ENCODE measurements at places on chromosomes 13 and 19.

DNA sequence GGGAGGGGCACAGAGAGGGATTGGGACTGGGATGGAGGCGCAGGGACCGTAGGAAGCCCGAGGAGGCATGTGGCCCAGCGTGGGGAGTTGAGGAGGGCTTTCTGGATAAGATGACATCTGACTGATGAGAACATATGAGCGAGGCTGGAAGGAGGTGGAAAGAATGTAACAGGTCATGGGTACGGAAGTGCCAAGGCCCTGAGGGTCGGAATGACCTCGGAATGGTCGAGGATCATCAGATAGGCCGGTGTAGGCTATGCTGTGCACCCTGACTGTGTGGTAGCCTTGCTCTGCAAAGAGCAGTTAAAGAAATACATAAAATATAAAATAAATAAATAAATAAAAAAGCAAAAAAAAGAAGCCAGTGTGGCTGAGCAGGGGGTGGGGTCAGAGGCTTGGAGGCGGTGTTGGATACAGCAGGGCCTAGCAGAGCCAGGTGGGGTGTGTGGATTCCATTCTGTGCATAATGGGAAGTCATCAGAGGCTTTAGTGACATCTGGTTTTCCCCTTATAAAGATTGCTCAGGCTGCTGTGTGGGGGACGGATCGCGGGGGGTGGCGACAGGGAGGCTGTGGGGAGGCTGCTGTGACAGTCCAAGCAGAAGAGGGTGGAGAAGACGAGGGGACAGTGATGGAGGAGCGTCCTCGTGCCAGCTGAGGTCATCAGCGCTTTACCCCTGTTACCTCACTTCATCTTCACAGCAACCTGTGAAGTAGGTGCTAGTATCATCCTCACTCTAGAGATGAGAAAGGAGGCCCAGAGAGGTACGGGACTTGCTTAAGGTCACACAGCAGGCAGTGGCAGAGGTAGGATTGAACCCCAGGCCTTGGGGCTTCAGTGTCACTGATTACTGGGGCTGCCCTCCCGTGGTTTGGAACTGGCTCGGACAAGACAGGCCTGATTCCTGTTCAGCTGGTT, 5.0 kb downstream of the PAK4 start:
- DNase-seq, result no peak

DNA sequence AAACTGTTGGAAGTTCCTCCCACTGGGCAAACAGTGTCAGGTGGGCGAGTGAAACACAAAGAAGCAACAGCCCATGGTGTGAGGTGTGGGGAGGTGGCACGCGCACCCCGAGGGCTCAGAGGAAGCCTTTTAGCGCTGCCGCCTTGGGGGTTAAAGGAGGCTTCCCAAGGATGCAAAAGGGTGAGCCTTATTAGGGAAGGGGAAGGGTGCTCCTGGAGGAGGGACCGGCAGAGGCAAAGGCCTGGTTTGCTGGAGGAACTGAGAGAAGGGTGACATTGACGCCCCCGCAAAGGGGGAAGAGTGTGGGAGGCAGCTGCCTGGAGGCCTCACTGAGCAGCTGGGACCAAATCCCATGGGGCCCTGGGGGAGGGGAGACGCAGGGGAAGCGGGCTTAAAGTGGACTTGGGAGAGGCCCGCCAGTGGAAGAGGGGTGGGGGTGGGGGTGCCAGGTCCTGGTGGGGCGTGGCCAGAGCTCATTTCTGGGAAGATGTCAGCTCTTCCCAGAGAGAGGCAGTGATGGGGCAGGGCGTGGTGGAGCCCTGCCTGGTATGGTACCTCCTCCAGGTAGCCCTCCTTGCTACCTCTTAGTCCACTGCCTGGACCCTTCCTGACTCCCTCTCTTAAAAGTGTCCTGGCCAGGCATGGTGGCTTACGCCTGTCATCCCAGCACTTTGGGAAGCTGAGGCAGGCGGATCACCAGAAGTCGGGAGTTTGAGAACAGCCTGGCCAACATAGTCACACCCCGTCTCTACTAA, 12.0 kb upstream of the FCHO1 start:
- peak; percentile 4 for DNase-seq

- DNase-seq, result no peak
Observed at GRCh38 chr19:48966541-48967345, 1.6 kb downstream of the FTL start.

DNA sequence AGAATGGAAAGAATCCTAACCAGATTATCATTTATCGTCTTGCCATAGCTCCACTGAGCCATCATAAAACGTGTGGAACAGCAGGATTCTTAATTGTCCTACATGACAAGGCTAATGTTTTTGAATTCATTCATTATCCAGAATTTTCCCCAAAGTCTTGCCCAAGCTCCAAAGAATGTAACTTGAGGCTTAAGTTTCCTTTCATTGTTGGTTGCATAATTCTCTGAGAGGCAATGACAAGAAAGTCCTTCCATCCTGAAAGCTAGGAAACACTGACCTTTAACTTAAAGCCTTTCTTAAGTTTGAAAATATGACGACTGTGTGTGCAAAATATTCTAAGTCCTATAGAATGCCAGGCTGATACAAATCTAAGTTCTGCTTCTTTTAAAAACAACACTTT, 546.1 kb downstream of the SUCLA2 start:
- no peak for DNase-seq

- no peak for DNase-seq
Observed at GRCh38 chr13:95463531-95463930, 89.0 kb upstream of the CLDN10 start.

DNA sequence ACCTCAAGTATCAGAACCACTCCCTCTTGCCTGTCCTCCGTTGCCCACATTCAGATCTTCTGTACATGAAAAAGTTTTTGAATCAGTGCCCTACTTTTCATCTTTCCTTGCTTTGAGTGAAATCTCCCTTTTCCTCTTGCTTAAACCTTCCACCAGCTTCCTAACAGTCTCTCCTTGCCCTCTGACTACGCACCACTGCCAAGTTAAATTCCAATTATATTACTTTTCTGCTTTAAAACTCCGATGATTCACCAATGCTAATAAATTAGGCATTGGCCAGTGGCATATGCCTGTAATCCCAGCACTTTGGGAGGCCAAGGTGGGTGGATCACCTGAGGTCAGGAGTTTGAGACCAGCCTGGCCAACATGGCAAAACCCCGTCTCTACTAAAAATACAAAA, 30.7 kb upstream of the RFXAP start:
- DNase-seq, result no peak

GRCh38 chr13:44439452-44440024, 65.9 kb downstream of the SERP2 start:
- DNase-seq, result no peak

GRCh38 chr13:39811696-39812095, 156.2 kb downstream of the COG6 start:
- DNase-seq, result no peak

DNA sequence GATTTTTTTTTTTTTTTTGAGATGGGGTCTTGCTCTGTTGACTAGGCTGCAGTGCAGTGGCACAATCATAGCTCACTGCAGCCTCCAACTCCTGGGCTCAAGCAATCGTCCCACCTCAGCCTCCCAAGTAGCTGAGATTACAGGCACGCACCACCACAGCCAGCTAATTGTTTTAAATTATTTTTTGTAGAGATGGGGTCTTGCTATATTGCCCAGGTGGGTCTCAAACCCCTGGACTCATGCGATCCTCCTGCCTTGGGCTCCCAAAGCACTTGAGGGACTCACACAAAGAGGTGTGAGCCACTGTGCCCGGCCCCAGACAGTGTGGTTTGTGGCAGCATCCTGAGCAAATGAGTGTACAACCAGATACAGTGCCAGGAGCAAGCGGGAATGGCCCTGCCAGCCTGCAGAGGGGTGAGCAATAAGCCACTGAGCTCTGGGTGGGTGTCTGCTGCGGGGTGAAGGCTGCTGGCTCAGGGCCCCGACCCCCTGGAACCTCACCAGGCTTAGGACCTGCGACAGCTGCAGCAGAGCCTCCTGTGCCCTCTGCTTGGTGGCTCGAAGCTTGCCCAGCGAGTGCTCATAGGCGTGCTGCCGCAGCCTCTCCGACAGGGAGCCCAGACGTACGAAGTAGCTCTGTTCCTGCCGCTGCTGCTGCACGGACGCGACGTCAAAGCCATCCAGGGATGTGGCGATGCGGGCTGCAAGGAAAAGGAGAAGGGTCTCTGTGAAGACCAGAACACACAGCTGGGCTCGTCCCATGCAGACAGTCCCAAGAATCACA, 15.9 kb upstream of the TICAM1 start:
- DNase-seq, result no peak

DNA sequence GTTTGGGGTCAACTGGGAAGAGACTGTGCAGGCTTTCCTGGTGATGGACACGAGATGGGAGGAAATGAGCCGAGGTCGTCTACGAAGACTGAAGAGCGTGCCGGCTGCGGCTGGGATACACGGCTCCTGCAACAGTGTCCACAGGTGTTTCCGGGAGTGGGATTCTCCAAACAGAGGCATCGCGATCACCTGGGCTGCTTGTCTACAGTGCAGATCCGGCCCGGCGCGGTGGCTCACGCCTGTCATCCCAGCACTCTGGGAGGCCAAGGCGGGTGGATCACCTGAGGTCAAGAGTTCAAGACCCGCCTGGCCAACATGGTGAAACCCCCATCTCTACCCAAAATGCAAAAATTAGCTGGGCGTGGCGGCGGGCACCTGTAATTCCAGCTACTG, 11.6 kb upstream of the SLC39A3 start:
- no peak for DNase-seq

DNA sequence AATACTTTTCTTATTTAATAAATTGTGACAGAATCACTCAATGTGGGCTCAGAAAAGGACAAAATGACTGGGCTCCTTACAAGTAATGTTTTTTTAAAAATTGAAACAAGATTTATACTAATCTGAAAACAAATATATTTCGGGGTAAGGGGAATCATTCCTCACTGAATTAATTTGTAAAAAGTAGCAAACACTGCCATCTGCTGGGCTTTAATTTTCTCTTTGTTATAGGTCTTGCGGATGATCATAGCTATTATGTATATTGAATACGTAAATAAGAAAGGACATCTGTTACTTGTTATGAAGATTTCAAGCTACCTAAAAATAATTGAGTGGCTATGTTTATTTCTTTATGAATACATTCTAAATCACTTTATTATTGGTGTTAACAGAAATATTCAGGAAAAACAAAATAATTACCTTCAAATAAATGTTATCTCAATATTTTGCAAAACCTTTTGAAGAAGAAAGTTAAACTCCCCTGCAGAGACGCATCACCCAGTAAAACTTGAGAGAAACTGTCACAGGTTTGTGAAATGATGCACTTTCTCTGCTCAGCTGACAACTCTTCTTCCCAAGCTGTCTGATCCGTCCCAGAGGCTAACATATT, 17.8 kb upstream of the ENOX1 start:
- peak; percentile 16 for DNase-seq

DNA sequence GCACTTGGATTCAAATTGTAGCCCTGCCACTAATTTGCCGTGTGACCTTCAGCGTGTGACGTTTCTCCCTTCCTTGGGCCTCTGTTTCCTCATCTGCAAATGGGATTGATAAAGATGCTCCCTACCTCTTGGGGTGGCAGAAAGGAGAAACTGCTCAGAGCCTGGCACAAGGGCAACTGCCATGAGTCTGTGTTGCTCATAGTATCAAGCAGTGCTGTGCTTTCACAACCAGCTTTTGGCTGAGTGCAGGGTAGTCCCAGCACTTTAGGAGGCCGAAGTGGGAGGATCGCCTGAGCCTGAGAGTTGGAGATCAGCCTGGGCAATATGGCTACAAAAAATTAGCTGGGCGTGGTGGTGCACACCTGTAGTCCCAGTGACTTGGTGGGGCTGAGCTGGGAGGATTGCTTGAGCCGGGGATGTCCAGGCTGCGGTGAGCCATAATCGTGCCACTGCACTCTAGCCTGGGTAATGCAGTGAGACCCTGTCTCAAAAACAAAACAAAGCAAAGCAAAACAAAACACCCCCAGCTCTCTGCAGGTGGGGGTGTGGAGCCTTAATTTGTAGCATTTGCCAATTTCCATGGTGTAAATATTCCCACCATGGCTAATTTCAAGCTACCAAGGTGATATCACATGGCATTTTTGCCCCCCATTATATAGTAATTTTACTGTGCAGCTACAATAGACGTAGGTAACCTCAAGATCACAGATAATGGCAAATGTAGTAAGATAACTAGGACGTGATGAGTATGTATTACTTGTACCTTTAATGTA, 1.6 kb upstream of the MARK4 start:
- DNase-seq, result no peak

GRCh38 chr13:97724450-97724849, 229.0 kb upstream of the IPO5 start:
- no peak for DNase-seq

GRCh38 chr13:28719227-28720055, 671 bp upstream of the SLC46A3 start:
- no peak for DNase-seq

DNA sequence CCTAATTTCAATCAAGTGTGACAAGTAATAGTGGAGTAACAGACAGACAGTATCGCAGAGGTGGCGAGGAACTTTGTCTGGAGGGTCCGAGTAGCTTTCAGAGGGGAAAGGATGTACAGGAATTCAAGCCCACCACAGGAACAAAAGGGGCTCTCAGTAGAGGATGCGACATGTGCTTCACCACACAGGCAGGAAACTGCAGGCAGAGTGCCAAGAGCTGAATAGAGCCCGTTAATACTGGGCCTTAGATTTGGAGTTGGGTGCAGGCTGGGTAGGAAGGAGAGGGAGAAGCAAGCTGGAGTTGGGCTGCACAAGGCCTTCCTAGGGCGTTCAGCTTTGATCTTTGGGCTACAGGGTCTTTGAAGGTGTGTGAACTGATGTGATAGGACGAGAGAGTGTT, 1.2 kb downstream of the CCDC70 start:
- DNase-seq, result no peak

GRCh38 chr19:13881251-13881691, 4.3 kb downstream of the NANOS3 start:
- no peak for DNase-seq

DNA sequence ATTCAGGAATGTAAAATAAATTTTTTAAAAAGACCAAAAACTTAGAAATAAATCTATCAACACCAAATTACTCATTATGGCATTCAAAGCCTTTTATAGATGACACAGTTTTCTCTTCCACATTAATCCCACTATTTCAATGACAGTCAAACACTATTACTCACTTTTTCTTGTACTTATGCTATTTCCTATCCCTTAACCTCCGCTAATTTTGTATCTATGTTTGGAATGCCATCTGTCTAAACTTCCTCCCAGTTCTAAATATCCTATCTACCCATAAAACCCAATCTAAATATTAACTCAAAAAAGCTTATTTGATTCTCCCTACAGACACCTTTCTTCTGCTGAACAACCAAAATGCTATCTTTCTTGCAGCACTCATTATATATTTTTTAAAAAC, 203.5 kb downstream of the ENOX1 start:
- no peak for DNase-seq

DNA sequence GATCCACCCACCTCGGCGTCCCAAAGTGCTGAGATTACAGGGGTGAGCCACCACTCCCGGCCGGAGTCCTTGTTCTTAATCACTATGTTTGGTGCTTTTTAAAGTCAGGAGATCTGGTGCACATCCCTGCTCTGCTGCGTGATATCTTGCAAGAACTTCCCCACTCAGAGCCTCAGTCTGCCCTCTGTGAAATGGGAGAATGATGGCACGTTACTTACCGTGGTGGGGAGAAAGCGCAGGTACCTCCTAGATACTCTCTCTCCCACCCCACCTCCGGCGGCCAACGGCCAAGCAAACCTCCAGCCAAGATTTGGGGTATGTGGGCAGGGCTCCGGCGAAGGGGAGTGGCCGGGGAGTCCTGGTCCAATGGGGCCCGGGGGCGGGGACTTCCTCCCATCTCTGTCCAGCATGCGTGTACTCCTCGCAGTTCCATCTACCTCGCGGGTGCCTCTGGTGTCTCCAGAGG, at the start of gene RYR1:
TSS of gene RYR1 (plus strand) at position 424 of the 466 bp plus-strand sequence. CDS start 139 bp downstream, outside the sequence.
- DNase-seq, result no peak

GRCh38 chr13:25168790-25169189, 3.3 kb downstream of the AMER2 start:
- no peak for DNase-seq

Data from NCI-H187 (cell line).